ENCODE measurements at places on chromosomes 7 and 10. TPM values are rescaled to one million over a fixed set of nuclear protein-coding genes. Genes with fewer than 3 reads are reported as not detected.

Gene ARPC1A
- 184 TPM for polyA plus RNA-seq

Gene RADIL
- polyA plus RNA-seq: 0.85 TPM

Gene SNX10
- 0.06 TPM for polyA plus RNA-seq

Gene CALCR
- polyA plus RNA-seq: not detected

Gene ZP3
- 1.4 TPM for polyA plus RNA-seq

GRCh38 chr7:150430465-150431085, 19.9 kb upstream of the GIMAP8 start:
- no peak for DNase-seq

- DNase-seq: peak; percentile 94
Measured at GRCh38 chr10:48606530-48607355, 1.9 kb upstream of the ARHGAP22 start.

DNA sequence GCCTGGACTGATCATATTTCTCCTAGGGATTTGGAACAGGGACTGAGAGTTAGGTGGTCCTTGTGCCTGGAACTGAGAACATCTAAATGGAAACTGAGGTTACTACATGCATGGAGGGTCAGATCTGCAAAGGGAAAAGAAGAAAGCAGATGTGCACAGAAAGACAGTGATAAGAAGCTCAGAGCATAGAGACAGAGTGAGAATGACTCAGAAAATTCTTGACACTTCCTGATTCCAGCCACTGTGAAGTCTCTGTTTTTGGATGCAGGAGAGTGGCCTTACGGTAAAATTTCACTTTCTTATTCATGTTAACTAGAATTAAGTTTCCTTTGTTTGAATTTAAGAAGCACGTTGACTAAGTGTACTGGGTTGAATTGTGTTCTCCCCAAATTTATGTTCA, 241.7 kb downstream of the TMEM26 start:
- DNase-seq: peak; percentile 3

DNA sequence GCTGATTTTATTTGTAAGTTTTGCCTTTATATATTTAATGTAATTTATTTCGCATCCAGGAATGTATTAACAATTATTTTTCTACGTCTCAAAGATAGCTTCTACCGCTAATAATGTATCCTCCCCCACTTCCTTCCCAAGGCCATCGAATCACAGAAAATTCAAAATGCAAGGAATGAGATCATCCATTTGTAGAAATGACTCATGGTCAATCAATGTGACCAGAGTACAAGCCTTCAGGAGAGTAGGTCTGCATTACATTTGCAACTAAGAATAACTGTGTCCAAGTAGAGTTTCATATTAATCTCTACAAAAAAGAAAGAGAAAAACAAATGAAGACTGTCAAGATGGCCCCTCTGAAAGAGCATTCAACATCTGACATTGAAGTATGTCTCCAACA, 205.9 kb upstream of the PHF14 start:
- DNase-seq: peak; percentile 46

GRCh38 chr7:84647797-84648757, 453.5 kb upstream of the SEMA3A start:
- peak; percentile 96 for DNase-seq

DNA sequence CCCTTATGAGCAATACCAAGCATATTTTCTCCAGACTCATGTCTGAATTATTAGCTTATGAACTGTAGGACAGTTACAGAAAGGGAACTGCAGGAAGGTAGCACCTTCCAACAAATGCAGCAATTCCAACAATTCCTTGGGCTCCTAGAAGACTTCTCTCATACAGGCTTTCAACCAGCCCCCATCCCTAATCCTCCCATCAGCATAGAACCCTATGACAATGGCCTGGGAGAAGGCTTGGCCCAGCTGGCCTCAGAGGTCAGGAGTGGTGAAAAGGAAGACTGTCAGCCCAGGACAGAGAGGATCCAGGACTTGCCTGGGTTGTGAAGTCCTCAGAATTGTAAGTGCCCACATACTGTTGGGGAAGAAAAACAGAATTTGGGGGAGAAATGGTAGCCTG, 5.9 kb downstream of the VPS41 start:
- DNase-seq: no peak

DNA sequence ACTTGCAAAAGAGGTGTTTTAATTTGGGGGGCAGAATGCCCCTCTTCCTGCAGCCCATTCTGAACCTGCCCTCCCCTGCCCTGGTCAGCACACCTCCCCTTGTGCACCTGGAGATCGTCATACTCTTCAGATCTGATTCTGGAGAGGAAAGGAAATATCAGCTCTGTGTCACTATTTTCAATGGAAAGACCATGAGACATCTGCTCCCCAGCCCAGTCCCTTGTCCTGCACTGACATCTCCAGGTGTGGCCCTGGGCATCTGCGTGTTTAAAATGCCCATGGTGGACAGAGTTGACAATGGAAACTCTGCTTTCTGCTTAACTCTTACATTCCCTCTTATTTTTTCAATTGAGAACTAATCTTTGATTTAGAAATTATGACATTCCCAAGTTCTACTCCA, 41.6 kb upstream of the RASGEF1A start:
- DNase-seq: no peak

DNA sequence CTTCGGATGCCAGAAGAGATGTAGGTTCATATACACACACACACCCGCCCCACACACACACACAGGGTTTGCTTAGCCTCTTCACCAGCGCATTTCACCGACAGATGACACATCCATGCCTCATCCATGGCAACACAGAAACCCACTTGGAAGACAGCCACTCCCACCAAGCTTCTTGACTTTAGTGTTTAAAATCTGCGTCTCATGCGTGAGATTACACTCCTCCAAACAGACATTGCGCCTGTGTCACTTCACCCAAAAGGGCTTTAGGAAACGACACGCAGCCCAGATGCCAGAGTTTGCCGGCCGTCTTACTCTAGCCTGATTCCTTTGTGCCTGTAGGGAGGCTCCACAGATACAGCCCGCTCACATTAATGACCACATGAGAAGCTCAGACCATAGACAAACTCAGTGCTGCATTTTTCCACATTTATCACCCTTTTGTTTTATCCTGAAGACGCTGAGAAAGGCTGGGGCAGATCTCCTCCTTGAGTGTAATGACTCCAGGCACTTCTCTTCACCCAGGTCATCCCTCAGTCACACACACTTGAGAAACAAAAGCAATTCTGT, 73.8 kb downstream of the DIP2C start:
- DNase-seq: peak; percentile 92

DNA sequence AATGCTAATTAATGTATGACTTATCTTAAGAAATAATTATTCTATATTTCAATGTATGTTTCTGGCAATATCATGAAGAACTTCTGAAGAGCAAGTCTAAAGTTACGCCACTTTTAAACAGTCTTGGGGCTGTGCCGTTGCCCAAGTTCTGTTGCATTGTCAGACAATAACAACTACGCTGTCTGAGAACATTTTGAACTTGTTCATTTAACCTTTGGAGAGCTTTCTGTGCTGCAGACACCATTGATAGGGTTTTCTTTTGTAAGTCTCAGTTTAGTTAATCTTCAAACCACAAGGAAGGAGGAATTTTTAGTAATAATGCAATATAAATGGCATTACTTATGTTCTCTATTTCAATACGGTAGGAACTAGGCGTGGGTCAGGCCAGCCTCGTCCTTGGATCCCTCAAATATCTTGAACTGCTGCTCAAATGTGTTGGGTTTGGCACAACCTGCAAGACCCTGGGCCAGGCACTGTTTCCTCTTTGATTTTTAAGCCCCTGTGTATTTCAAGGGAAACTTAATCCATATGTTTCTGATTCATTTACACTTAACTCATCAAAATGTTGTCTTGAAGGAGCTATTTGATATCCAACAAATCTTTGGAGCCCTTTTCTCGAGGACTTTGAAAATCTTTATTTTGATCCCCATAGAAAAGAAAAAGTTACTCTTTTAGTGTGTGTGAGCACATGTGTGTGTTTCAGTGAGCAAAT, 215.5 kb downstream of the INHBA start:
- no peak for DNase-seq

DNA sequence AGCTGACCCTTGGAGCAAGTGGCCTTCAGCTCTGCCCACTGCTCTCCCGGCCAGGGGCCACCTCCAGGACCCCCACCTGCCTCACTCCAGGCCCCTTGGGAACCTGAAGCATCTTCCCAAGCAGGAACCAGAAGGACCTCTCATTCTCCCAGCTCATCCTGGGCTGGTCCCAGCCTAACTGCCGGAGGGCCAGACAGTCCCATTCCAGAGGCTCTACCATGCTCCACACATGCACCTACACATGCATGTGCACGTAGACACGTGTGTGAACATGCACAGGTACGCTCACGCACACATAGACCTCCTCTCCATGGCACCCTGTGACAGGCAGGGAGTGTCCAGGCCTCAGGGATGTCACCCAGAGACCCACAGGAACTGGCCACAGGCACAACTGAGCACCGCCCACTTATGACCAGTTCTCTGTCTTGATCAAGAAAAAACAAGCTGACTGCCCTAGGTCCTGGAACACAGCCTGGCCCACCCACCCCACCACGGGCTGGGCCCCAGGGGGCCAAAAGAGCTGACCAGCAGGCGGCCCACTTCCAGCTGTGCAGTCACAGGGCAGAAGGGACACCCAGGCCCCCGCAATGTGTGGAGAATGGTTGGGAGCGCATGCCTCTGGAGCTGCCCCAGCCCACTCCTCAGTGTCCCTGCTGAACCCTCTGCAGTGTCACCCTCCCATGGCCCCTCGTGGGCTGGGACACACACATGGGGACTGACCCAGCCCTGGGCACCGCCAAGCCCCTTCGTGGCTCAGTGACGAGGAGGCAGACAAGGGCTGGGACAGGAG, 43.4 kb downstream of the CAMK2B start:
- no peak for DNase-seq

GRCh38 chr7:101089876-101090275, 4.6 kb downstream of the TRIM56 start:
- no peak for DNase-seq

DNA sequence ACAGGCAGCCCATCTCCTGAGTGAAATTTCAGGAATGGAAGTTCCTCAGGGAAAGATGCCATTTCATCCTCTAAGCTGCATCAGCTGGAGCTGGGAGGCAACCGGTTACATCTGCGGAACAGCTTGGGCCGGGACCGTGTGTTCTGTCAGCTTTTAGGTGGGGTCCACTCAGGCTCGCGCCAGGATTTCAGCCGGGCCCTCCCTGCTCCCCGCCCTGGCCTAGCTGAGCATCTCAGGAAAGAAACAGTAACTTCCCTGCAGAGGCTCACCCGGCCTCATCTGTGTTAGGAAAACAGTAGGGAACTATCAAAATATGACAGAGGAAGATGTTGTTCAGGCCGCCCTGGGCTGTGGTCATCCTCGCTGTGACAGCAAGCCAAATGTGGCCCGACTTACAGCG, 110.4 kb downstream of the TRIL start:
- DNase-seq: no peak

DNA sequence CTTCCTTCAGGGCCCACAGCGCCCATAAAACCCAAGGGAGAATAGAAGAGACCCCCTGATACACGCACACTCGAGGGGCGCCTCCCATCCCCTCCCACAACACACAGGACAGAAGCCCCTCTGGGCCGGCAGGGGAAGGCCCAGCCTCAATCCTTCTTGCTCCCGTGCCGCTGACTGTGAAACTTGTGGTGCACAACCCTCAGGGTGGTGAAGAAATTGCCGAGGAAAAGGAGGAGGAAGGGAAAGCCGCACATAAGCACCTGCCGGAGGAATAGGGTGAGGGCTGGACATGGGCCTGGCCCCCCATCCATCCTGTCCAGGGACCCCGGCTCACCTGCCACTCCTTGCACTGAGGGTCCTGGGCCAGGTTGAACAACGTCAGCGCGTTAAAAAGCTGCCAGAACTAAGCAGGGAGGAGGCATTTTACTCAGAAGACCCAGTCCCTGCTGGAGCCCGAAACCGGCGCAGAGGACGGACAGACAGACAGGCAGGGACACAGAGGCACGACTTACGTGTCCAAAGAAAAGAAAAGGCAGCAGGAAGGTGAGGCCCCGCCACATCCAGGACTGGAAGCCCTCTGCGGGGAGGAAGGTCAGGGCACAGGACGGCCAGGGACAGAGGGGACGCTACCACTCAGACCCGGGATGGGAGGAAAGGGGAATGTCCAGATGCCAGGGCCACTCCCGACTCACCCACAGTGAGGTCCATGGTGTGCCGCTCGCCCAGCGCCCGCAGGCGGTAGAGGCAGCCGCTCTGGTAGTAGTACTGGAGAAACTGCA, 7.2 kb downstream of the TMEM120A start:
- DNase-seq: no peak

DNA sequence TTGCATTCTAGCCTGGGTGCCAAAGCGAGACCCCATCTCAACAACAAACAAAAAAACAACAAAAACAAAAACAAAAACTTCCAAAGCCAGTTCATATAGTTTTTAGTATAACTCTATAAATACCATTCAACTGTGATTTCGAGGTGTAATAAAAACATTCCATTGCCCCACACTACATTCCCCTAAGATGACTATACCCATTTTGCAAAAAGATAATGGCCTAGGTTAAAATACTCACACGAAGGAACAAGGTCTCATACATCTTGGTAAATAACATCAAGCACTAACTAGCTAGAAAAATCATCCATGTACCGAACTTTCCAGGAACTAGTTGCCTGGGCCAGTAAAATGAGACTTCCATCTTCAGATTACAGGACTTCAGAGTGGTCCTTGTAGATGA, 55.4 kb downstream of the GLI3 start:
- no peak for DNase-seq

DNA sequence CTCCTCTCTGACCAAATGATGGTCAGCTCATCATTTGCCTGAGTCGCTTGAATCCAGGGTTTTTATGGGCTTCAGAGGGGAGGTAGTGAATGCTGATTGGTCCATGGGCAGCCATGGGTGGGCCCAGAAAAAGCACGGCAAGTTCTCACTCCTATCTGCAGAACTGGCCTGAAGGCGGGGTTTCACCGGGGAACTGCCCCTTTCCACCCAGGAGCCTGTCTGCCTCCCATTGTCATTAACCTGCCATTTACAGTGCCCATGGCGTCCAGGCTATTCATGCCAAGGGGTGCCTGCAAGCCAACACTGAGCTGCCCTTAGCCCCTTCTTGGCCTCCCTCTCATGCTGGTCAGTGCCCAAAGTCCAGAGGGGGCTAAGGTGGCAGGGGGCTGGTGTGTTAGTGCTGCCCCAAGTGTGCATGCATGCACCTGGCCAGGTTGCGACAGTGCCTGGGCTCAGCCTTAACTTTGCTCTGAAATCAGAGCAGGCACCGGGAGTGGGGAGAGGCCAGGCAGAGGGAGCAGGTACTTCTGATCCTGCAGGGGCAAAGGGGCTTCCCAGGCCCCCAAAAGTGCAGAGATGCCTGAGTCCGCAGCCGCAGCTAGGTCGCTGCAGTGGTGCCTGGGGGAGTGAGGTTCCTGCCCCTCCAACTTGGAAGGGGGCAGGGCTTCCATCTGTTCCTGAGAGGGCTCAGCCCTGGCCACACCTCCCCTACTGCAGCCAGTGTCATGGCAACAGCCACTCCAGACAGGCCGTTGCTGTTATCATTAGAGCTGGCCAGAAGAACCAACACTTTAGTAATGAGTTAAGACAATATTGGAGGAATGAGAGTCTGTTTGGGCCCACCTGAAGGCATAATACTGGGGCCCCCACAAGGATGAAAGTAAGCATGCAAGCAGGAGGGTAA, 561.6 kb downstream of the GRM8 start:
- DNase-seq: no peak

- DNase-seq: no peak
Measured at GRCh38 chr10:4984223-4984622, 19.4 kb downstream of the AKR1C2 start.

All from fibroblast of lung (primary cell).